A549 treated with Hydrocortisone at 1 μM for 4 hours (cell line): ENCODE measurements at places on chromosomes 2 and 18. TPM values are rescaled to one million over a fixed set of nuclear protein-coding genes. Genes with fewer than 3 reads are reported as not detected.

TPO gene
- 0.07 to 0.17 TPM (median 0.10 TPM) in 5 replicates for total RNA-seq

CASP8 gene
- total RNA-seq: 30.0 to 44.8 TPM (median 32.7 TPM) in 5 replicates

TFCP2L1 gene
- total RNA-seq: 18.4 to 26.2 TPM (median 22.4 TPM) in 5 replicates

POMC gene
- not detected in 5 replicates for total RNA-seq

DSG4 gene
- total RNA-seq: not detected in 5 replicates

SIX3 gene
- total RNA-seq: 1.9 to 2.9 TPM (median 2.8 TPM) in 5 replicates

CNDP1 gene
- not detected in 5 replicates for total RNA-seq

LRP1B gene
- total RNA-seq: under 0.01 TPM in 1 of 5 replicates, not detected in the others

TSPYL6 gene
- total RNA-seq: not detected in 5 replicates

DNAH7 gene
- 0.82 to 1.2 TPM (median 1.0 TPM) in 5 replicates for total RNA-seq

ANO7 gene
- total RNA-seq: 1.7 to 2.3 TPM (median 2.1 TPM) in 5 replicates

MC2R gene
- not detected in 5 replicates for total RNA-seq

CPLX4 gene
- not detected in 5 replicates for total RNA-seq

PNPT1 gene
- 28.1 to 38.2 TPM (median 32.6 TPM) in 5 replicates for total RNA-seq

PFN4 gene
- 1.7 to 2.3 TPM (median 1.8 TPM) in 5 replicates for total RNA-seq

ABCA12 gene
- 0.17 to 0.24 TPM (median 0.23 TPM) in 5 replicates for total RNA-seq

PLB1 gene
- 1.5 to 2.6 TPM (median 1.9 TPM) in 5 replicates for total RNA-seq

CNDP2 gene
- total RNA-seq: 79.1 to 106 TPM (median 82.9 TPM) in 5 replicates

BUB1 gene
- 35.8 to 49.0 TPM (median 40.2 TPM) in 5 replicates for total RNA-seq

PMAIP1 gene
- total RNA-seq: 12.0 to 16.3 TPM (median 14.8 TPM) in 5 replicates

UGT1A1 gene
- 0.56 to 1.1 TPM (median 0.91 TPM) in 5 replicates for total RNA-seq

XIRP2 gene
- total RNA-seq: not detected in 5 replicates

CPO gene
- not detected in 5 replicates for total RNA-seq

ERMN gene
- total RNA-seq: not detected in 5 replicates

CEP76 gene
- total RNA-seq: 5.1 to 6.7 TPM (median 6.4 TPM) in 5 replicates

NT5C1B gene
- not detected in 5 replicates for total RNA-seq

COL3A1 gene
- 0.09 to 0.21 TPM (median 0.20 TPM) in 5 replicates for total RNA-seq

FSIP2 gene
- 0.02 TPM in 1 of 5 replicates, not detected in the others for total RNA-seq

AQP12B gene
- not detected in 5 replicates for total RNA-seq

RAB1A gene
- 207 to 245 TPM (median 231 TPM) in 5 replicates for total RNA-seq

PJVK gene
- total RNA-seq: 1.5 to 2.2 TPM (median 1.5 TPM) in 5 replicates

CABYR gene
- total RNA-seq: 13.8 to 18.9 TPM (median 14.4 TPM) in 5 replicates

CHRNA1 gene
- not detected in 5 replicates for total RNA-seq
